CD4-positive, alpha-beta T cell treated with Interleukin-15 for 1 hour (primary cell): ENCODE measurements at places on chromosomes 1 and 21.

DNA sequence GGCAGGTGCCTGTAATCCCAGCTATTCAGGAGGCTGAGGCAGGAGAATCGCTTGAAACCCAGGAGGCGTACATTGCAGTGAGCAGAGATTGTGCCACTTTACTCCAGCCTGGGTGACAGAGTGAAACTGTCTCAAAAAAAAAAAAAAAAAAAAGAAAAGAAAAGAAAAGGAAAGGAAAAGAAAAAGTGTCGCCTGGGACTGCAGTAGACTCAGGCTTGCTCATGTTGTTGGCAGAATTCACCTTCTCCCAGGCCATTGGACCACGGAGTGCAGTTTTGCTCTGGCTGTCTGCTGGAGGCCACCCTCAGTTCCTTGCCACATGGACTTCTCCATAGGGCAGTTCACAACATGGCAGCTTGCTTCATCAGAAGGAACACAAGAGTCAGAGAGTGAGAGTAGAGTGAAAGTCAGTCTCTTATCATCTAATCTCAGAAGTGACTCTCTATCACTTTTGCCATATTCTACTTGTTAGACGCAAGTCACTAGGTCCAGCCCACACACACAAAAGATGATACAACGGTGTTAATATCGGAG is 29.2 kb downstream of the BCAS2 start:
- DNase-seq = no peak

DNA sequence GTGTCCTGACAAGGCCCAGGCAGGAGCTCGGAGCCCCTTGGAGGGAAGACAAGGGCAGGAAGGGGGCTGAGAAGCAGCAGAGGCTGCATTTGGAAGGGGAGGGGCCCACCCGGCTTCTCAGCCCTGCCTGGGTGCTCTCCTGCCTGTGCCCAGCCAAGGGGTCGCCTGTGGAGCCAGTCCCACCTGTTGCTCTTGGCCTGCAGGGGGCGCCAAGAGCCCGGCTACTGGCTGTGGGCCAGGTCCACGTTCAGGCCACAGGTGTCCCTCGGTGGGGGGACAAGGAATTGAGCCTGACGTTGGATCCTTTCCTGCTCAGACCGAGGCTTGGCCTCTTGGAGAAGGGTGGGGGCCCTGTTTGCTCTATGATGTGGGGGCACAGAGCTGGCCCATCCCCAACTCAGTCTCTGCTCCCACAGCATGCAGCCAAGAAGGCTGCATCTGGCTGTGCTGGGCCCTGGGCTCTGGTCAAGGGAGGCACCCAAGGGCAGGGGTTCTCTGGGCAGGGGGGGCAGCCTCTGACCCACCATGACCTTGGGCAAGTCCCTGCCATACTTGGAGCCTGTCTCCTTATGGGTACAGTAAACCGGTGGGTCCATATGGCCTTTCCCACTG is 10.9 kb downstream of the WNT4 start:
- peak; percentile 33 for DNase-seq

- no peak for DNase-seq
These were observed 28.1 kb downstream of the SLC44A5 start for GRCh38 chr1:75582725-75583261.

DNA sequence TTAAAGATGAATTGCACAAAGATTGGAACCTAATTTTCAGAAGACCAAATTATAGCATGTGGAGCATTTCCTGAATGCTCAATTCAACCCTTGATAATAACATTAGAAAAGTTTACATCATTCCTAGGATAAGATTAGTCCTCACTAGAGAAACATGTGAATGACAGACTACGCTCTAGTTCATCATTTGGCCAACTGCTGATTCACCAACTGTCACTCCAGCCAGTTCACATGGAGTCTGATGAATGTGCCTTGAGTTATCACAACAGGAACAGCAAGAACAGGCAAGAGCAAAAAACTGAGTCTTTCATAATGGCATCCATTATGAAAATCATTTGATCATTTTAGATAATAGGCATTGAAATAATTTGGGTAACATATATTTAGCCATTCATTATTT is 415.9 kb downstream of the PTPRC start:
- DNase-seq = no peak

GRCh38 chr1:244858357-244858756 is 6.0 kb downstream of the HNRNPU start:
- DNase-seq = no peak
